Thymus (tissue), 14 donors: ENCODE measurements at places on chromosomes 7 and 10. TPM values are rescaled to one million over a fixed set of nuclear protein-coding genes. Genes with fewer than 3 reads are reported as not detected.

Gene TUBGCP2
- total RNA-seq: 26.9 TPM

Gene AZGP1
- total RNA-seq: 0.76 TPM

- no peaks in the 10 kb centered on the region for H3K27me3 ChIP-seq
- no peaks in the 10 kb centered on the region for H3K36me3 ChIP-seq
- peaks cover 5% of the 10 kb centered on the region for H3K4me1 ChIP-seq
- DNase-seq: no peak
- H3K4me3 ChIP-seq: no peak overlapping the region
These were observed 237.5 kb upstream of the PRSS1 start for GRCh38 chr7:142511801-142512200.

GRCh38 chr10:76628801-76629200 is 1008.8 kb downstream of the KCNMA1 start:
- DNase-seq: no peak
- H3K4me3 ChIP-seq: no peak overlapping the region
- H3K4me1 ChIP-seq: no peaks in the 10 kb centered on the region
- H3K27ac ChIP-seq: no peak overlapping the region

- no peak for DNase-seq
- H3K4me3 ChIP-seq: no peak overlapping the region
- no peaks in the 10 kb centered on the region for H3K27me3 ChIP-seq
- H3K27ac ChIP-seq: no peak overlapping the region
- H3K4me1 ChIP-seq: no peaks in the 10 kb centered on the region
These were observed 232.7 kb upstream of the TAC1 start for GRCh38 chr7:97499204-97499603.

GRCh38 chr10:122504610-122504950 is 43.2 kb downstream of the HTRA1 start:
- no peak overlapping the region for H3K27ac ChIP-seq
- no peaks in the 10 kb centered on the region for H3K36me3 ChIP-seq
- no peaks in the 10 kb centered on the region for H3K4me1 ChIP-seq
- no peaks in the 10 kb centered on the region for H3K27me3 ChIP-seq

DNA sequence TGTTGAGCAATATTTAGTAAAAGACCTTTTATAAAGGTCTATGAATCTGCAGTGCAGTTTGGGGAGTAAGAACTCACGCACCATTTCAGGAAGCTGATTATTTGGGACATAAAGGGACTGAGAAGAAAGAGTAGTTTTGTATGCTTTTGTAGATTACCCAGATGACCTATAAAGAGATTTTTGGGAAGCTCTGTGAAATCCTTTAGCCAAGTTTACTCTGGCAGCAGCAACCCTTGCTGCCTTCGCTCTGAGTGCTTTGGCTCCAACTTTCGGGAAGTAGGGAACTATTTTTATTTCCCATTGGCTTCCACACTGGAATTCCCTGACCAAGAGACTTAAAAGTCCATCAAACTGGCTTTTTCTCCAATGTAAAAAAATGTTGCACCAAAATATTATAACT is 1110.1 kb upstream of the PHF14 start:
- no peak for DNase-seq
- H3K4me1 ChIP-seq: no peaks in the 10 kb centered on the region
- no peaks in the 10 kb centered on the region for H3K36me3 ChIP-seq
- no peak overlapping the region for H3K27ac ChIP-seq
- no peaks in the 10 kb centered on the region for H3K27me3 ChIP-seq
- no peak overlapping the region for H3K4me3 ChIP-seq

- H3K36me3 ChIP-seq: peaks cover 17% of the 10 kb centered on the region
- H3K27ac ChIP-seq: no peak overlapping the region
- peaks cover 5% of the 10 kb centered on the region for H3K4me1 ChIP-seq
- no peak overlapping the region for H3K4me3 ChIP-seq
- H3K27me3 ChIP-seq: no peaks in the 10 kb centered on the region
- DNase-seq: no peak
These were observed 4.7 kb downstream of the MTERF1 start for GRCh38 chr7:91875851-91876250.
